Naive thymus-derived CD8-positive, alpha-beta T cell (primary cell): ENCODE measurements at places on chromosomes 5 and 9.

- DNase-seq: no peak
Observed at GRCh38 chr5:69231851-69232250, 2.8 kb upstream of the CDK7 start.

DNA sequence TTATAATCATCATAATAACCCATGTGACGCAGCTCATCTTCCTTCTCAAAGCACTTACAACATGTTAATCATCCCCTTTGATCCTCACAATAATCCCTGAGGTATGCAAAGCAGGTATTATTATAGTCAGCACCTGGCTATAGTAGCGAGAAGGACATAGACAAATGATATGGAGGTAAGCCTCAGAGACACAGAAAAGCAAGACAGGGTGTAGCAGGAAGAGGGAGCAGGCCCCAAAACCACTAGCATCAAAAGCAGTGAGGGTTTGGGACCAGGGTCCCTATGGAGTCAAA, 139.2 kb upstream of the SLC30A5 start:
- DNase-seq: no peak

- no peak for DNase-seq
Observed at GRCh38 chr9:84597131-84597530, 72.4 kb upstream of the NTRK2 start.

DNA sequence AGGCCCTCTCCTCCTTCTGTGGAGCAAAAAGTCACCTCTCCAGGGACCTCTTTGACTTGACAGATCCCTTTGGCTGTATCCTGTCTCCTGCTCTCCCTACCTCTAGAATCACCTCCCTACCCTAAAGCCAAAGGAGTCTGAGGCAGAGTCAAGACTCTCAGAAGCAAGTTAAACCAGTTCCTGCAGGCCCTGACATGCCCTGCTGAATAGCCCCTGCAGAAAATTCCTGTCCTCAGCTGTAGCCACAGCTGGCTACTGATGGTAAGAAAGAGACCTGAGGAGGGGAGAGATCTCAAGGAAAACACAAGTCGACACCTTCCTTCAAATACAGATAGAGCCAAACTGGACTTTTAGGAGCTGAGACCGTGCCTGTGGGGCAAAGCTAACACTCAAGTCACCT, 23.7 kb upstream of the UBAP2 start:
- DNase-seq: no peak

DNA sequence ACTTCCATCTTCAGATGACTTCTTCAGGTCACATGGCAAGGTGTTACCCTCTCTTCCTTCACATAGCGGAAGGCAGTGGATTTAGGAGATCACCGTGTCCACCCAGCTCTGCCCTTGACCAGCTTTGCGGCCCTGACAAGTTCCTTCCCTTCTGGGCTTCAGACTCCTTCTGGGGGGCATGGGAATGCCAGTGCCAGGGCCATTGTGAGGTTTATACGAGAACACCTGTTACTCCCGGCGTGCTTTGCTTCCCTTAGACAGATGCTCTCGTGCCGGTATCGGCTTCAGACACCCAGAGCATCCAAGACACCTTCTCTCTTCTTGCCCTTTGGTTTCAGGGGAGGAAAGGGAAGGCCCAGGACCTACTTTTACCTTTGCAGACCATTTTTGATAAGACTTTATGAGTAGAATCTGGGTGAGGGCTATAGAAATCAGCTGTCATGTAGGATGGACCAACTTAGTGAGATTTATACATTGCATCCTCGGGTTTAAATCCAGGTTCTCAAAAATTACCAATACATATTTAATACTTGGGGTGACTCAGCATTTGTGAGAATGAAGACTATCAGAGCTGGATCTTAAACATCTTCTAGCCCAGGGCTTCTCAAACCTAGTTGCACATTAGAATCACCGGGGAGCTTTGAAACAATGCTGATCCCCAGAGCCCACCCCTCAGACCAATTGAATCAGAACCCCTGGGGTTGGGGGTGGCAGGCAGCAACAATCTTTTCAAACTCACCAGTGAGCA, 138.2 kb downstream of the MVB12B start:
- DNase-seq: no peak

DNA sequence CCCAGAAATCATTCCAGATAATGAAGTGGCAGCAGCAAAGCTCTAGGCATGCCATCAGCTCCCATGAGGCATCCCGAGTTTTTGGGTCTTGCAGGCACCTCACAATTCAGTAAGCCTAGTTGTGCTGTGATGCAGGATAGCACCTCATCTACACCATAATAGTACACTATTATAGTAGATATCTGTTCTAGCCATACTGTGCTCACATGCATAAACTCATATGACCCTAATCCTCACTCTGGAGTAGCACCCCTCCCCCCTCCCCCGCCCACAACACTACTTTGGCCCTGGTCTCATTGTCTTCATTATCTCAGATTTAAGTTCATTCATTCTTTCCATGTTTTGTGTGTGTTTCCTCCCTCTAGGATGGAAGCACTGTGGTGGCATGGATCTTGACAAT, 102.5 kb upstream of the PITX1 start:
- DNase-seq: no peak

GRCh38 chr5:180784497-180785097, 18.0 kb downstream of the MGAT1 start:
- peak; percentile 91 for DNase-seq

GRCh38 chr5:149694007-149694406, 36.1 kb upstream of the PPARGC1B start:
- DNase-seq: no peak

GRCh38 chr5:56320686-56321085, 87.6 kb upstream of the ANKRD55 start:
- no peak for DNase-seq

DNA sequence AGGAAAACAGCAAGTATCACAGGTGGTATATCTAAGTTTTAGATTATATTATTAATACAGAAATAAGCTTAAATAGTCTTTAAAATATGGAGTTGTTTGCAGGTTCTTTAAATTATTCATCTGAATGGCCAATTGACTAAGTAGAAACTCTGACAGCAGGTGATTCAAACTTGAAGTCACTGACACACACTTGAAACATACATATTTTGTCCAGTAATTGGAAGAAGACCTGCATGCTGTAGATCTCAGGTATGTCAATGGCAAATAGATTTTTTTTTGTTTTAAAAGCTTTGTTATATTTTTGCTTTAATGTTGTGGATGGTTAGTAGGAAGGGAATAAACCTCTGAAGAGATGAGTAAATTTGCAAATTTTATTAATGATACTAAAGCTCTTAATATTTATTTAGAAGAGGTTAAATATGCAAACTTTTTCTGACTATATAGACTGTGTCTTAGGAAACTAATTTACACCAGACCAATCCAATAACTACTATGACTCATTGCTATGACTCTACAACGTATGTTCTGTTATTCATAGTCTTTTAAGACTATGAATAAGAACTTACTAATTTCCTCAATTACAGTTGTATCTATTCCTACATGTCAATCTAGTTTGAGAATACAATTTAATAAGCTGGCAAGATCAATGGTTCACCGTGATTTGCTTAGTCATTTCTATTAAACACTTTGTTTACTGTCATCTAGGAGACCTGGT, 53.9 kb upstream of the RORB start:
- no peak for DNase-seq

DNA sequence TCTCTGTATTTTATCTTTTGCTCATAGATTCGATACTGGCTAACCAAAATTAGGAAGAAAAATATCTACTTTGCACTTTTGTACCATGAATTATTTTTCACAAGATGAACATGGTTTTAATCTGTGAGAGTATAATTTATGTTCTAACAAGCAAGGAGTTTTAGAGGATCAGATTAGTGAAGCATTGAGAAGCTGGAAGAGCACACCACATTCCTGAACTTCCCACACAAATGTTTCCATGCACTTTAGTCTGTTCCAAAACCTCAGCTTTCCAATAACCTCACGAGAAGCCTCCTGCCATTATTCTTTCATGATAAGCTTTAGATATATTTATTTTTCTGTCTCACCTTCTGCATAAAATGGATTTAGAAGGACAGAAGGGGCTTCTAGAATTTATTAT, 98.7 kb upstream of the MPDZ start:
- DNase-seq: no peak

DNA sequence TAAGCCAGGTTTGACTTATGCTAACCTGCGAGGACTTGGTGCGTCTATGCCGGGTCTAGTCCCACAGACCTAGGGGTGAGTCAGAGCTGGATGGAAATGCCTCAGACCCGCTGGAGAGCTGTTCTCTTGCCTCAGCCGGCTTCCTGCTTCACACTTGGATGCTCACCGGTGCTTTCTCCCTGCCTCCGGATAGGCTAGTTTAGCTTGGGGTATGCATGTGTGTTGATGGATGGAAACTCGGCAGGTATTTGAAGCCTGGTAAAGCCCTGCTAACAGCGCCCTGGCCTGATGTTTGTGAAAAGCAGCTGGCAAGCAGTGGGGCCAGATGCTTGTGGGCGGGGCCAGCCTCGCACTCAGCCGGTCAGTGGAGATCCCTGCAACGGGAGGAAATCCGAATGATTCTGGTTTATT, 29.3 kb downstream of the PRRC2B start:
- DNase-seq: no peak

- no peak for DNase-seq
Observed at GRCh38 chr5:120538149-120538548, 74.0 kb downstream of the PRR16 start.

DNA sequence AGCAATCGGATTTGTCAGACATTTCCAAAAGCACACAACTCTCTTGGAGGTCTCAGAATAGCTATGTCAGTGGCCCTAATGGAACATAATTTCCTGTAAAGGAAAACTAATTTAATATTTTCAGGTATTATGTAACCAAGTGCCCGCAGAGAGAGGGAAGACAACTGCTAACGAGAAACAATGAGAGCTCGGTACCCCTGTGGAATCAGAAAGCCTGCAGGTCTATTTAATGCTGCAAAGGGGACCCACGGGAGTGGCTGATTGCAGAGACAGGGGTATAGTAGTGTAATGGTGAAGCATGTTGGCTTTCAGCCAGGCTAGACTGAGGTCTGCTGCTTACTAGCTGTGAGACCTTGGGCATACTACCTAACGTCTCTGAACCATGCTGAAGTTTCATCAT, 508.1 kb upstream of the BRINP1 start:
- DNase-seq: no peak

- no peak for DNase-seq
Observed at GRCh38 chr5:41841325-41841724, 28.9 kb downstream of the OXCT1 start.

GRCh38 chr5:34551911-34552433, 104.2 kb upstream of the RAI14 start:
- no peak for DNase-seq

GRCh38 chr9:127102176-127102575, 20.3 kb downstream of the ANGPTL2 start:
- no peak for DNase-seq

GRCh38 chr5:124570285-124571035, 176.0 kb downstream of the ZNF608 start:
- no peak for DNase-seq

- DNase-seq: peak; percentile 10
Observed at GRCh38 chr5:172283020-172283861, at the start of gene UBTD2. TSS of gene UBTD2 (minus strand) at chr5:172283764. CDS start at chr5:172283665, 99 bp downstream.

- no peak for DNase-seq
Observed at GRCh38 chr9:754150-754931, 87.2 kb upstream of the DMRT1 start.

DNA sequence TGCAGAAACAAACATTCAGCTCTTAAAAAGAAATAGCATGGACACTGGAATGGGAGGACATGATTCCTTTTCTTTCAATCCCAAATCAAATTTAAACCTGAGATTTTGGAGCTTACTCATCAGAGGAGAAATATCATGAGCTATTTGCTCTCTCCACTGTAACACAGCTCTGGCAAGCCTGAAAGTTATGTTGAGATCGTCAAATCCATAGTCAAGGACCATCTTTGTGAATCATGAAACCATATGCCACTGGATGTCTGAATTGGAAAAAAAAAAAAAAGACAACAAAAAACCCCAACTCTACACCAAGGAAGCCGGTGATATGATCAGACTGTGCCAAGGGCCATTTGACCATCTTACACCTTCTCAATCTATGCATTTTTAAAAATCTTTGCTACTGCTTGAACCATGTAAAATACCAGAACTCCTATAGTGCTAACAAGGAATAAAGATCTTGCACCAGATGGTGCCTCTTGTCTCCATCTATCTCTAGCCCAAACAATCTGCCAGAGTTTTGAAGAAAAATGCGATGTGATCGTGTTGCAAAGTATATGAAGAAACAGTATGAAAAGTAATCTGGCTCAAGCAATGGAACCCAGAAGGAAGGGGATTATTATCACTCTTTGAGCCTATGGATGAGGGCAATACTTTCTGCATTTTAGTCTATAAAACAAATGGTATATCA, 138.1 kb upstream of the MEF2C start:
- no peak for DNase-seq

GRCh38 chr5:168413062-168413461, 73.2 kb upstream of the RARS1 start:
- no peak for DNase-seq
